ENCODE measurements at places on chromosomes 2 and 18.

GRCh38 chr2:179021258-179021657 lies 28.7 kb downstream of the CCDC141 start:
- DNase-seq = no peak

DNA sequence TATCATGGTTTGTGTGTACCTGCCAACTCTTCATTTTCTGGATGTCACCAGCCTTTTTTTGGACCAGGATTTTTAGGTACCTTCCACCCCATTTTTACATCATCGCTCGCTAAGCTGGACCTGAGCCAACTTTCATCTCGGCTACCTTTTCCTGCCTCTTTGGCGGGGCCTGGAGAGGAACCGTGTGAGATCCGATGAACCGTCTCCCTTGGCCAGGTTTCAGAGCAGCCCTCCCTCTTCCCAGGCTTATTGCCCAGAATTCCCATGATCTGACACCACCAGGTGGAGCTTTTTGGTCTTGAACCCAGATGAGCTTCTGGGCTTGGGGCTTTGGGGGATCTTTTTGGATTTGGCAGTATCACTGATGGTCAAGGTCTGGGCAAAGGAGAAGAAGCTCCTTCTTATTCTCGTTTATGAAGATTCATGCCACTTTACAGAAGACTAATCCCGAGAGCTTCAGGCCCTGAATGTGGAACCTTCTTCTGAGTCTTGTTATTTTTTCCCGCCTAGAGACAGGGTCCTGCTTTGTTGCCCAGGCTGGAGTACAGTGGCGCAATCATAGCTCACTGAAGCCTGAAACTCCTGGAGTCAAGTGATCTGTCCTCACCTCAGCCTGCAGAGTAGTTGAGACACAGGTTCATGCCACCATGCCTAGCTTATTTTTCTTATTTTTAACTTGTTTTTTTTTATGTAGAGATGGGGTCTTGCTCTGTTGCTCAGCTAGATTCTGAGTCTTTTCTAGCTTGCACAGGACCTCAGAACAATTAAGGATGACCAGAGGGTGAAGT lies 50.4 kb downstream of the GATA6 start:
- no peak for DNase-seq

DNA sequence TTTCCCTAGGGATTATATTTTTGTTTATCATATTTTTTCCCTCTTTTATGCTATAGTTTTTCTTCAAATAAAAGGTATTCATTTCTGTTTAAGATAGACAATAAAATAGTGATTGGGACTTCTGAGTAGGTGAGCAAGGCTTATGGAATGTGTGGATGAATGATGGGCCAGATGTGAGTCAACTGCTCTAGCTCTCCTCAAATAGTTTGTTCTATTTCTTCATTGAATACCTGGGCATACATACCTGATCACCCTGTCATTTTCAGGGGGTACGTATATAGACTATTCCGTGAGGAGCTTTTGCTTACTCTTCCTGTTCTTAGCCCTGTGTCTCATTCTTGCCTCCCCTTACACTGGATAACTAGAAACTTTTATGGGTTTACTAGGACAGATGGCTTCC lies 41.9 kb downstream of the BABAM2 start:
- no peak for DNase-seq

DNA sequence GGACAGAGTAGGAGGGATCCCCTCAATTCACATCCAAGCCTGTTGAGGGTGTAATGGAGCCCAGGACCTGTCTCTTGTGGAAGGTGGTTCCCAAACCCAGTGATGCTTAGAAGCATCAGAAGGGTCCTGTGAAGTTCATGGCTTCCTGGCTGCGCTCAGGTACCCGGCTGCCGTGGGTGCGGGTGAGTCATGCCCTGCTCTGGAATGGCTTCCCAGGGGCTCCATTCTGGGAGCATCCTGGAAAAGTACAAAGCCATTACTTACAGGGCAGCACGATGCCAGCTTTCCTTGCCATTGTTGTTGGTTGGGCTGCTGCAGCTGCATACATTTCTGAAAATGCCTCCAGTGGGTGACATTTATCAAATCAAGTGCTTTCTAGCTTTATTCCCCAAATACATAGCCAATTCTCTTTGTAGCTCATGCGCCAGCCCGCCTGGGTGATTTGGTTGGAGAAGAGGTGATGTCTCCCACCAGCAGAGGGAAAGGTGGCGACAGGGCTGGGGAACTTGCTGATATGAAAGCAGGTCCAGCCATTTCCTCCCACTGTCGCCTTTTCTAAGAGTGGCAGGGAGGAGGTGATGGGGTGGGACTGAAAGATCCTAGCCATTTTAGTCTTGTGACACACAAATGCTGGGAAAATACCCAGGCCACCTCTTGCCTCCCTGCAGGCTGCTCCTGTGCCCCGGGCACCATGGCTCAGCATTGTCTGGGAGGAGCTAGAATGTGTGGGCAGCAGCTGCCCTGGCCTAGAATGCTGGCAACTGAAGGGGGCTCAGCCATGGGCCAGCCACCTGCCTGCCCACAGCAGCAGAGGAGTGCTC lies 65.9 kb upstream of the HPCAL1 start:
- no peak for DNase-seq

GRCh38 chr2:113136828-113137775 lies 9.7 kb downstream of the IL1RN start:
- peak; percentile 49 for DNase-seq

DNA sequence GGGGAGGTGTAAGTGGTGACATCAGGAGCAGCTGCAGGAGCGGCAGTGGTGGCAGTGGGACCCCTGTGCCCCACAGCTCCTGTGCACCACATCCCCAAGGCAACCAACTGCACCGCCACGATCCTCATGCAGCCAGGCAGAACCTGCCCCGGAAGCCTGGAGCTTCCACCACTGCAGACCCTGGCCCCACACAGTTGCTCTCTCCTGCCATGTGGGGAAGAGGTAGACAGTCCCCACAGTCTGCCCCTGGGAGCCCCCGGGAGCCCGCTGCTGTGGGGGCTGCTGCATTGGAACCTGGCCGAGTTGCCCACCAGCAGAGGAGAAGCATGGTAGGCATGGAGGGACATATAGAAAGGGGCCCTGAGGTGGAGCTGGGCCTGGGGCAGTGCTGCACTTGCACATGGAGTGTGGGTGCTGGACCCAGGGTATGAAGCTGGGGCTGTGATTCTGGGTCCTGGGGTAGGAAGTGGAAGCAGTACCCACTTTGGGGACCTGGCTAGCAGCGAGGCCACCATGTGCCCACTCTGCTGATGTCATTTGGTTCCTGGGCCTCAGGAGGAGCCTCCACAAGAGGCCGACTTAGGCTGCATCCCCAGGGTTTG lies 623.3 kb upstream of the LRRTM4 start:
- DNase-seq = no peak

DNA sequence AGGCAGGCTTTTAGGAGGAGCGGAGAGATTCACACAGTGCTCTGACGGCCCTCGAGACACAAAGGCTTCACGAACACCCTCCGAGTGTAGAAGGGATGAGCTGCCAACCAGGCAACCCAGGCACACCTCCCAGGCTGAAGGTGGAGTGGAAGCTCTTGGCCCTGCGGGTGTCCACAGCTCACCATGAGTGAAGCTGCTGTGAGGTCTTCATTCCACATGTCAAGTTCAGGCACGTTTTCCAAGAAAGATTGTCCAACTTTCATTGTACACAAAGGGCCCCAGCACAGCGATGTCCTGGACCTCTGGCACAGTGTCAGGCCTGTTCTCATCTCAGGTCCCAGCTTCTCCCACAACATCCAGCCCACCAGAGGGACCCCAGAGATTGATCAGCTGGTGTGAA lies 13.4 kb downstream of the PARD6G start:
- no peak for DNase-seq

DNA sequence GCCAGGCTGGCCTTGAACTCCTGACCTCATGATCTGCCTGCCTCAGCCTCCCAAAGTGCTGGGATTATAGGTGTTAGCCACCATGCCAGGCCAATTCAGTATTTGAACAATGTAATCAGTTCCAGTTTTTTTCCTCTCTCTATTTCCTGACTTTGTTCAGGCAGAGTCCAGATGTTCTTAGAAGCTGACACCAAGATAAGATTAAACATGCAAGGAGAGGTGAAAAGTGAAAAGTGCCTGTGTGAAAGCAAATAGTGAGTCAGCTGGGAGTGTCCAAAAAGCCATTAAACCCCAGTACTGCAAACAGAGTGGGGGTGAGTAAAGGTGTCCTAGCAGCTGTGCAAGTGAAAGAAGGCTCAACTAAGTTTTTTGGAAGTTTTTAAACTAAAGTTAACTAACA lies 231.5 kb downstream of the PTH2R start:
- DNase-seq = no peak

DNA sequence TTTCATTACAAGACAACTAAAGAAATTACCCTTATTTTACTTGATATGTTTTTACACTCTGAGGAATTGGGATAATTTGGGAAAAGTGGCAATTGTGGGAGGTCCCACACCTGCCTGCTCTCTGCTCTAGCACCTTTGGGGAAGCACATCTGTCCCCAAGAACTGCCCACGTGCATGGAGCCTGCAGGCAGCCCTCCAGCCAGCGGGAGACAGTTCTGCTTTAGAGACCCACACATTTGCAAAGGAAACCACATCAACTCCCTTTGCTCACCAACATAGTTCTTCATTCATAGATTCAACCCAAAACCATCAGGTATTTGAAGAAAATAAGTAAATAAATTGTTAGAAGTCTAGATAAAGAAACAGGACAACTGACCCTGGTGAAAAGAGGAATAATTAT lies 239.9 kb upstream of the ID2 start:
- DNase-seq = no peak

- no peak for DNase-seq
Observed at GRCh38 chr2:72945450-72946019, 28.2 kb downstream of the EMX1 start.

- DNase-seq = no peak
Observed at GRCh38 chr2:165876712-165877111, 76.9 kb downstream of the TTC21B start.

- DNase-seq = no peak
Observed at GRCh38 chr2:240431271-240431660, 4.2 kb upstream of the GPC1 start.

DNA sequence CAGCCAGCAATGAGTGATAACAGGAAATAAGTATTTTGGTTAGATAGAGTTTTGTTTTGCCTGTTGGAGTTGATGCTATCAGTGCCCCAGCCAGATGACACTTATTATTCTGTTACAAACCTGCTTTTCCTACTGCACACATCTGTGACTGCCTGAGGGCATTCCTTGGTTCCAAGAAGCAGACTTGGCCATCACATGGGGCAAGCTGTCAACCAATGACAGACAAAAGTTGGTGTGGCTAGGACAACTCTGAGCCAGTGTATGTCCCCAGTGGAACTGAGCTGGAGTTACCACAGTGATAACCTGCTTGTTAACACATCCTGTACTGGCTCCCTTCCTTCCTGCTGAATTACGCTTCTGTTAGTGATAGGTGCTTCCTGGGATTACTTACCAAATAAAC lies 54.5 kb downstream of the FAM171B start:
- DNase-seq = no peak

DNA sequence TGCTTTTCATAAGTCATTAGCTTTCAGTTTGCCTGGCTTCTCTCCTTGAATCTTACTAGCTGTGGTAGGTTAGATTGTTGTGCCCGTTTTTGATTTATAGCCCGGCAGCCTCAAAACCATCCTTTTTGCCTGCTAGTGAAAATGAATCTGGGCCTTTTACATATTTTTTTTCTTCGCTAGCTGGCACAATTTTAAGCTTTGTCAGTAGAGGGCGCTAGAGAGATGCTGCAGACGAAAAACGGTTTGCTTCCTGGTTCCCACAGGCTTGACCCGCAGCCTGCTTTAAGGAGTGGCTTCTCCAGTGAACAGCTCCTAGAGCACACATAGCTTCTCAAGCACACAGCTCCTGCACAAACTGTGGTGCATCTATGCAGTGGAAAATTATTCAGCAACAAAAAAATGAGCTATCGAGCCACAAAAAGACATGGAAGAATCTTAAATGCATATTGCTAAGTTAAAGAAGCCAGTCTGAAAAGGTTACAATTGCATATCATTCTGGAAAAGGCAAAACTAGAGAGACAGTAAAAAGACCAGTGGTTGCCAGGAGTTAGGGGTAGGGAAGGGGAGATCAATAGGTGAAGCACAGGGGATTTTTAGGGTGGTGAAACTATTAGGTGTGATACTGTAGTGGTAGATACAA lies 47.9 kb downstream of the E2F6 start:
- DNase-seq = no peak

- no peak for DNase-seq
Observed at GRCh38 chr2:128237911-128238697, 80.6 kb downstream of the HS6ST1 start.

DNA sequence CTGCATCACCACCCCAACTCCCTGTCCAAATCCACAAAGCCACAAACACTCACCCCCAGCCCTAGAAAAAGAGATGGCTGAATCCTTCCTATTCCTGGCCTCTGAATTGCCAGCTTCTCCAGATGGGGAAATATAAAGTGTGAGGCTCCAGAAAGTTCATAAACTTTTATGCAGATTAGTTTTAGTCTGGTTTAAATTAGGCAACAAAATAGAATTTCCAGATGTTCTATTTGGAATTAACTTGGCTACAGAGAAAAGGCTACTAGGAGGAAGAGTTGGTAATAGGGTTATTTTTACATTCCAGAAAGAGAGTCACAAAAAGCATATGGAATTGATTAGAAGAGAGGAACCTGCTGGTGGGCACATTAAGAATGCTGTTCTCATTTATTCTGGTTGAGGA lies 56.0 kb downstream of the EN1 start:
- no peak for DNase-seq

GRCh38 chr2:164840930-164841718 lies 499 bp downstream of the COBLL1 start:
- DNase-seq = peak; percentile 48

DNA sequence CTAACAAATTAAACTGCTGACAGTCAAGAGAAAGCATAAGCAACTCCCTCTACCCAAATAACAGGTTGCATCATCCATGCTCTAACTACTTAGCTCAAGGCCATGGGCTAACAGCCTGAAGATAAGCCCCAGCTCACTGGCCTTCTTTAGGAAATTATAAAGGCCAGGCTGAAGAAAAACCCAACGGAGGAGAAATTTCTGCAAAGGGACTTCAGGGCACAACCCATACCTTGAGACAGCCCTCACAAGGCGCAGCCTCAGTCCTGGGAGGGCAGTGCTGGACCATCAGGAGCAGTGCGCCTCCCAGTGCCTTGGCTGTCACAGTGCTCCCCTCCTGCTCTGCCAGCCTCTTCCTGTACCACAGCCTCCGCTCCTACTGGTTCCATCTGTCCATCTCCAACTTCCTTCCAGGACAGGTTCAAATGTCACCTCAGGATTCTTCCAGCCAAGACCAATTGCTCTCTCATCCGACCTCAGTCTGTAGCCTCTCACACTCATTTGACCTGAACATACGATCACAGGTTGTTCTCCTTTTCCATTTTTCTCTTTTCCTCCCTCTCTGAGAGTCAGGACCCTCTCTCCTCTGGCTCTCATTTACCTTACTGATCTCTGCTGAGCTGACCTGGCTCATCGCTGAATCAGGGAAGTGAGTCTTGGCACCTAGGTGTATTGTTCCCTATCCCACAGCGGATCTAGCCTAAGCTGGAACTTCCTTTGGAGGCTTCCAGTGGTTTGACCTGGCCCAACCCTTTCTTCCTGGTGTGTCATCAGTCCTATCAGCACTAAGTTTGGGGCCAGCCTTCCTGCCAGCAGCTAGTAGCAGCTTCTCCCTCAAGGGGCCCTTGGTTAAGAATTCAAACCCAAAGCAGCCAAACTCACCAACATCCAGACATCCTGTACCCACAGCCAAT lies 1.9 kb downstream of the MCFD2 start:
- no peak for DNase-seq

- no peak for DNase-seq
Observed at GRCh38 chr2:2232167-2232566, 98.9 kb downstream of the MYT1L start.
